ENCODE measurements at places on chromosomes 7 and 10. TPM values are rescaled to one million over a fixed set of nuclear protein-coding genes. Genes with fewer than 3 reads are reported as not detected.

The PRR15 gene
- total RNA-seq: 21.9 TPM

DNA sequence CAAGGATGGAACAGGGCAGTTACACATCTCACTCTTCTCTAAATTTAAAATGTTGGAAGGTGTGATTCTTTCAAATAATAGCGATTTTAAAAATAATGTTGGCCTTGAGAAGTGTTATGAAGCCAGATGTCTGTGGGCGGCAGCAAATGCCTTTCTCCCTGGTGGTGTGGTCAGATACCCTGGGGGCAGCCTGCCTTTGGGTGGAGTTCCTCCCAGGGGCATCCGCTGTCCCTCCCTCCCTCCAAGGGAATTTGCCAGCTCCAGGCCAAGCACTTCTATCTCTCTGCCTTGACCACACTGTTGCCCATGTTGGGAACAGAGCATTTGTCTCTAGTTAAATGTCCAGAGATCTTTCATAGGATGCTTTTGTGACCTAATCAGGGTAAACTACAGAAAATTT lies 121.4 kb downstream of the POU6F2 start:
- no peak for DNase-seq

DNA sequence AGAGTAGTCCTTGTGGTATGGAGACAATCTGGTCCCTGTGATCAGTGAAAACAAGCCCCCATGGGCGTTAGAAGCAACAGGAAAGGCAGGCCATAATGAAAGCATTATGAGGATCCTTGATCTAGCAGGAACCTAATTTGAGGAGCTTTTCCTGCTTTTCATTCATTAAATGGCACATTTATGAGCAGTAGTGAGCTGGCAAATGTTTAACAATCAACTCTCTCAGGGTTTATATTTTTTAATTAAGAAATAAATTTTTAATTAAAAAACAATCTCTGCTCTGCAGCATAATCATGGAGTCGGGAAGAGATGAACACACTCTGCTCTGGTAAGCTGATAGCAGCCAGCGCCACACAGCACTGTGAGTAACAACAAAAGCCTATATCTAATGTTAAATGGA lies 11.3 kb upstream of the NEBL start:
- DNase-seq: no peak

GRCh38 chr10:70674560-70675495 lies 2.5 kb downstream of the ADAMTS14 start:
- no peak for DNase-seq

DNA sequence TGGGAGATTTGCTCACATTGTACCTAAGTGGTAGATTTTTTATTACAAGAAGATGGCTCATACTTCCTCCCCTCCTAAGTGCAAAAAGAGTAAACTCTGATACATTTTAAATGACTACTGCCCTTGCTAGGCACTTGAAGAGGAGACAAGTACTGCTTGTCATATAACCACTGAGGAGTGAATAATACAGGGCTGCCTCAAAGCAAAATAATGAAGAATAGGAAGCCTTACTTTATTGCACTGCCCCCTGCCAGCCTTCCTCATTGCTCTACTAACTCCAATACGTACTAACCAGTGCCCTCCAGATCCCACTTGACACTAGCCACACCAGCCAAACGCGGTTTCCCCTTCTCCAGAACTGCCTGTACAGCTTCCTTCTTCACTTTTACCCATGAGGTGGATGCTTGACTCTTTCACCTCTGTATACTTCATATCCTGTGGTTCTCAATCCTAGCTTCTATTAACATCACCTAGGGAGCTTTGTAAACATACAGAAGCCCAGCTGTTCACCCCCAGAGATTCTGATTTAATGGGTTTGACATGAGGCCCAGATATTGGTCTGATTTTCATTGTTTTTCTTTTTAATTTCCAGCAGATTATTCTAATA lies 11.7 kb upstream of the MTERF1 start:
- no peak for DNase-seq

All from ureter (tissue), 1 donor.